ENCODE measurements at places on chromosomes 13 and 19.

- DNase-seq: no peak
These were observed 636.2 kb downstream of the DIAPH3 start for GRCh38 chr13:59527500-59527899.

DNA sequence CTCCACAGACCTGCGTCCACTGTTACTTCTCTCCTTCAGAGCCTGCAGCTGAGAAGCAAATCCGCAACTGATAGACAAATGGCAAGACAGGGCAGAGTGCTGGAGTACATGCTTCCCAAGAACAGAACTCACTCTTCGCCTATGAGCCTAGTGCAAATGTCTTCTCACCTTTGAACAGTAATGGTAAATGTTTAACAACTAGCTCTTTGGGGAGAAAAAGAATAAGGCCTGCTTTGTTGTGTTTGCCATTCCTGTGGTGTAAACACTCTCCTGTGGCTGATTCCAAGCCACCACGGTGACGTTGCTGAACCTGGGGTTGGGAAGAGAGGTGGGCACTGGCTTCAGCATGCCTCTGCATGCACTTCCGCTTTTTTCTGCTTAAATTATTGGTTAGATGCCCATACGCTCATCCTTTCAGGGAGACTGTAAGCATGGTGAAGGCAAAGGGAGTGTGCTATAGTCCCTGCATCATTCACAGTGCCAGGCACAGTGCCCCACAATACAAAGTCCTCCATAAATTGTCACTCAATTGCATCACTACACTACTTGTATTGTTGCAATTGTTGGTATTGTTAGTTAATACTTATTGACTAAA, 28.1 kb upstream of the GTF3A start:
- DNase-seq: no peak

GRCh38 chr19:46295401-46296201, 1.2 kb upstream of the HIF3A start:
- no peak for DNase-seq

GRCh38 chr13:90641884-90642283, 705.6 kb upstream of the MIR17HG start:
- no peak for DNase-seq

DNA sequence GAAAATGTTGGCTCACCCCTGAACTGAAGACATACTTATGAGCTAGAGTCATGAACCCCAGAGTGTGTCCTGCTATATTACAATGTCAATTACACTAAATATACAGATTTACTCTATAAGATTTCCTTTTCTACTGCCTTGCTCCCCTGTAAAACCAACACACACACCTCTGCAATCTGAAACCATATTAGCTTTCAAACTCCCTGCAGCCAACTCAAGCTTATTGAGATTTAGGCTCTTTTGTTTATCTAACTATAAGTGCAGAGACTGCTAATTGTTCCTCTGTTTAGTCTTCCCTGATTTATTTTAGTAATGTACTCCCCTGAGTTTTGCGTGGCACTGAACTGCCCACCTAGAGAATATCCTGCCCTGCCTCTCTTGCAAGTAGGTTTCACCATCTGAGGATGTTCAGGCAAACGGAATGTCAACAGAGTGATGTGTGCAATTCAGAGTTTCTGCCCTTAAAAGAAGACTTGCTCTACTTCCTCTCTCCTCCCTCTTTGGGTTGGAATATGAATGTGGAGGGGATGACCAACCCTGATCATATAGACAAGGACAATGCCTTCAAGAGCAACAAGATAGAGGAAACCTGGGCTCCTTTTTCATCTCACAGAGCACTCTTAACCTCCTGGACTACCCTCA, 22.3 kb downstream of the FAM216B start:
- DNase-seq: no peak

DNA sequence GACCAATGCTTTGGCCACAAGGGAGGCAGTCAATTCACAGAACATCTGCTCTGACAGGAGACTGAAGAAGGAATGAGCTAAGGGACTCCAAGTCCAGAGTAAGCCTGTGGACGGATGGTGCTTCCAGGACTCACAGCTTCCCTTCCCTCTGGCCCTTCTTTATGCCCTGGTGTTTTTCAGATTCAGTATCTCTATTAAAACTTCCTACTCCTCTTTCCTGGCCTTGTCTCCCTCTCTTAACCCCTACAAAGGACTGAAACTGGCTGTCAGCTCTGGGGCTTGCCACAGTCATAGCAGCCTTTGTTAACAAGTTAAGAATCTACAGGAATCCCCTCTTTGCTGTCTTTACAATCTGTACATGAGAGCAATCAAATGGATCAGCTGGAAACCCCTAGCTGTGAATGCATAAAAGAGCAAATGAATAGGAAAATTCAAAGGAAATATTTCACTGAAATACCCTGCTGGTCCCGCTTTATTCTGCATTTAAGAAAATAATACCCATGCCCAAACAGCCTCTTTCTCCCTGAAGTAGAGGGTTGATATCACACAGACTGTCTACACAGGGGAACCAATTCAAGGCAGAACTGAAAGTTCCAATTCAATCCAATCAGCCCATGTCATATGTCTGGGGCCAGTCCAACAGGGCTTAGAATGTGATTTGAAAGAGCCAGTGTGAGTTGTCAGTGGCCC, 192.3 kb downstream of the MZT1 start:
- no peak for DNase-seq

DNA sequence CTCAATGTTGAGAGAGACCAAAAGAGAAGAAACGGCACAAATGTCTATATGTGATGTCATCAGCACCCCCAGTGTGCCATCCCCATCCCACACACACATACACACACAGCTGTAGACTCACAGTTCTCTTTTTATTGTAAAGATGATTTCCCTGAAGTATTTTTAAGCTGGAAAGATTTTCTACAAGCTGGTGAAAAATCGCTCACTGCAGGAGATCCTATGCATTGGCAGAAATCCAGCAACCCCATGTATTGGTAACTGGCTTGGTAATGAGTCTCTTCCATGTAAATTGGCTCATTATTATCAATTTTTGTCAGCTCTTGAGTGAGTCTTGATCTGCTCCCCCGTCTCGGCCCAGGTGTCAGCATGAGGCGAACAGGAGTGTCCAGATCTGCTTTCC, 107.1 kb upstream of the UQCRFS1 start:
- DNase-seq: no peak

DNA sequence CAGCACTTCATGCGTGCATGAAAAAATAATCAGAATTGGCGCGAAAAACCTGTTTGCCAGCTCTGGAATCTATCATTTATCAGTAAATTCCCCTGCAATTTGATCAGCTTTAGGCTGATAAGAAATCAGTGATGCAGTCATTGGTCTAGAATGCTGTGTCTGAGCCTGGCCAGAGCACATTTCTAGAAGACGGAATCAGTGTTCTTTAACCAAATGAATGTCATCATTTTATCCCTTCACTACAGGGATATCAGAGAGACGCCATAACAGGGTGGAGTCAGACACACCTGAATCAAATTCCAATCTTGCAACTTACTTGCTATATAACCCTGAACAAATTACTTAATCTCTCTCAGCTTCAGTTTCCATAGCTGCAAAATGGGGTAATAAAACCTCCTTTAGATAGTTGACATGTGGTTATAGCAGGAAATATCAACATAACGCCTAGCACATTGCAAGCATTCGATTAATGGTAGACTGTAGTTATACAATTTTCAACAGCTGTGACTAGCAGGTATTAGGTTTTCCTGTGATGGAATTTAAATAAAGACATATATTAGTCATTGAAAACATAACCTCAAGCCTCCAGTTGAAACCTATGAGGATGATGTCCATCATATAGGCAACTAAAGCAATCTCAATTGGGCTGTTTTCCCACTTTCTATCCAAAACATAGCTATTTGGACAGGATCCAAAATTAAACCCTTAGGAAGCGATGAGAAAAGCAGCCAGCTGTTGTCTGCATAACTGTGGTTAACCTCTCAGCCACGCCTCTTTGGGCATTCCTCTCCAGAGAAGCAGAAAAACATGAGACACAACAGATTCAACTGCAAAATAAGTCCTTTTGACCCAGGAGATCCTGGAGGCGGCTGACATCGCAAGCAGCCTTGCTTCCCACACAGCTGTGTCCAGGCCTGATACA, 51.6 kb upstream of the UBL3 start:
- no peak for DNase-seq

- no peak for DNase-seq
These were observed 146.2 kb downstream of the ABCC4 start for GRCh38 chr13:95155093-95155492.

GRCh38 chr19:3125900-3126524, 9.8 kb upstream of the GNA15 start:
- peak; percentile 70 for DNase-seq

- no peak for DNase-seq
These were observed 44.4 kb downstream of the MTUS2 start for GRCh38 chr13:28864544-28864943.

DNA sequence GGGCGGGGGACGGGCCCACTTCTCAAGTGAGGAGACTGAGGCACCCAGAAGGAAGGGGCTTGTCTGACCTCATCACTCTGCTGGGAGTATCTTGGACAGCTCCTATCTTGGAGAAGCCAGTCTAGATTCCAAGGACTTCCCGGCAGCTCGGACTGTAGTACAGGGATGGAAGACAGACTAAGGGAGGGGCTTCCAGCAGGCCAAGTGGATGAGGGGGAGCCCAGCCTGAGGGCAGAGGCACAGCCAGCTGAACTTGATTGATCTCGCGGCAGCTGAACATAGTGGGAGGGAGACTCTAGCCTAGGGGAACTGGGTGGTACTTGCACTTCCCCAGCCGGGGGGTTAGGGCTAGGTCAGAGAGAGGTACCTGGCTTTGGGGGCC, 711 bp downstream of the CILP2 start:
- DNase-seq: no peak

GRCh38 chr19:48907671-48908070, 7.6 kb downstream of the NUCB1 start:
- DNase-seq: no peak

- no peak for DNase-seq
These were observed 212.5 kb upstream of the SOX1 start for GRCh38 chr13:111854403-111854802.

DNA sequence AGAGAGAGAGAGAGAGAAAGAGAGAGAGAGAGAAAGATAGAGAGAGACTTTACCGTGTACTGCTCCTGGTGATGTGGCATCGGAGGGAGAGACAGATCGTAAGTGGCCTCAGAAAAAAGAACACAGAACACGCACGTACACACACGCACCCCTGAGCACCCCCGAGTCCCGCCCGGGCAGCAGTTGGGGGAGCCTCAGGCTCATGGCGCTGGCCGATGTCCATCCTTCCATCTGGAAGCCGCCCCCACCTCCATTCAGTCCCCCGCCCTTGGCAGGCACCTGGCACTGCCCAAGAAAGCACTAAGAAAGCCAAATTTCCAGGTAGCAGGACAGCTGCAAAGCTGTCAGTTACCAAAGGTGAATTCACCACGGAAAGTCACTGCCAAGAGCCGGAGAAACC, 116.9 kb downstream of the IER2 start:
- DNase-seq: no peak

GRCh38 chr13:49348751-49349150, 95.1 kb downstream of the CAB39L start:
- no peak for DNase-seq

- no peak for DNase-seq
These were observed 491.3 kb downstream of the DIAPH3 start for GRCh38 chr13:59672445-59672844.

- DNase-seq: no peak
These were observed 11.1 kb downstream of the ATP4B start for GRCh38 chr13:113646921-113647340.

DNA sequence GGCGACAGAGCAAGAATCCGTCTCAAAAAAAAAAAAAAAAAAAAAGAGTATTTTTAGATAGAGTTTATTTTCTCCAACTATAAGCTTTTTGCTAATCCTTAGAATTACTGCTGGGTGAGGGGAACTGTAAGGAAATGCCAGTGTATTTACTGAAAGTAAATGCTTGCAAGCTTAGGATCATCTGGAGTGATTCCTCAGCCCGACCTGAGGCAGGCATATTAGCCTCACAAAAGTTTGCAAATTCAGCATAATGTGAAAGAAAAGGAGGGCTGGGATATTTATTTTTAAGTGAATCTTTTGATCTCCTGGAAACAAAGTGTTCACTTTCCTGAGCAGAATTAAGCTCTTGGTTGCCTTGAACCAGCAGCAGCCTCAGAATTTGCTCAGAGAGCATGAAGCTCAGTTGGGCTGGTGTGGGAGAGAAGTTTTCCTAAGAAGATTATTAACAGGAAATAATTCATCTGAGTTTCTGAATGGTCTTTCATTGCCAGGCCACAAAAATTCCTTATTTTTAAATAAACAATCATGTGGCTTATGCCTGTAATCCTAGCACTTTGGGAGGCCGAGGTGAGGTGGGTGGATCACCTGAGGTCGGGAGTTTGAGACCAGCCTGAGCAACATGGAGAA, 24.7 kb upstream of the SPATA13 start:
- DNase-seq: no peak

DNA sequence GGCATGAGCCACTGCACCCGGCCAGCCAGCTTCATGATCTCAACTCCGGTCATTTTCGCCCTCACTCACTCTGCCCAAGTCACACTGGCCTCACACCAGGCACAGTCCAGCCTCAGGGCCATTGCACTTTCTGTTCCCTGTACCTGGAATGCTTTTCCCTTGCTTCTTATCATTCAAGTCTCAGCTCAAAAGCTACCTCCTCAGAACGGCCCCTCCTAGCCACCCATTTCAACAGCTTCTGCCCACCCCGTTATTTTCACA, 2.5 kb upstream of the TLE2 start:
- DNase-seq: no peak

GRCh38 chr19:13241231-13242104, 91.3 kb downstream of the IER2 start:
- DNase-seq: no peak

- no peak for DNase-seq
These were observed 14.2 kb upstream of the PTBP1 start for GRCh38 chr19:782878-783668.

DNA sequence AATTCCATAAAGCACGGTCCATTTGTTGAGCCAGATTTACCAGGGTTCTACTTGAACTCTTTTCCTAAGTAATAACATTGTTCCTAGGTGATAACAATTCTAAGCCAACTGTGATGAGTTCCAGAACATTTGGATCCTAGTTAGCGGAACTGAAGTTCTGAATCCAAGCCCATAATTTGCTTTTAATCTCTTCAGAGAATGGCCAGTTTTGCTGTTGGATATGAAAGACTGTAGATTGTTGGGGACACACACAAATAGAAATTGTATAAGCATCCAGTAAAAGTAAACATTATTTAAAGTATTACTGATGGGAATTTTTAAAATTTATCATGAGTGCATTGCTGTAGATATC, 27.3 kb upstream of the STARD13 start:
- no peak for DNase-seq

DNA sequence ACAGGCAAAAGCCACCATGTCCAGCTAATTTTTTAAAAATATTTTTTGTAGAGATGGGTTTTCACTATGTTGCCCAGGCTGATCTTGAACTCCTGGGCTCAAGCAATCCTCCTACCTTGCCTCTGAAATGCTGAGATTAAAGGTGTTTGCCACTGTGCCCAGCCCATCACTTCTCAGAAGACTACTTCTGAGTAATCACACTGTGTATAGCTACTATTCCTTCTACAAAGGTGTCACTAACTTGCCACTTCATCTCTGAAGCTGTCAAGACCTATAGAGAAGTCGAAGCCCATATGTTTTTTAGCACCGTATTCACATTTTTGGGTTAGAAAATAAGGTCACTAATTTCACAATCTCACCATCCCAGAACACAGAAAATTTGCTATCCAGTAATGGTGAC, 36.0 kb upstream of the FNDC3A start:
- DNase-seq: no peak

All from neural crest cell (in vitro differentiated cells).